ENCODE measurements at places on chromosomes 12 and 14.

DNA sequence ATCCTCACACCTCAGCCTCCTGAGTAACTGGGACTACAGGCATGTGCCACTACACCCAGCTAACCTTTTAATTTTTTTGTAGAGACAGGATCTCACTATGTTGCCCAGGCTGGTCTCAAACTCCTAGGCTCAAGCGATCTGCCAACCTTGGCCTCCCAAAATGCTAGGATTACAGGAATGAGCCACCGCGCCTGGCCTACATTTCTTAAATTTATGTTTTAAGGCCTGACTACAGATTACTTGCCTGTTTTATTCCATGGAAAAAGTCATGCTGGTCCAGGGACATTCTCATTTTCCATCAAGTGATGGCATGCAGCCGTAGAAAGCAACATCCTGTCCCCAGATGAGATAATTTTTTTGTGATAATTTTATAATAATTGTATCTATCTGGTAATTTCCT, 6.1 kb downstream of the CD9 start:
- no peak for DNase-seq

GRCh38 chr14:61479746-61480502, 158.5 kb downstream of the PRKCH start:
- no peak for DNase-seq

GRCh38 chr14:94066089-94066676, 14.8 kb downstream of the DDX24 start:
- no peak for DNase-seq

- DNase-seq = no peak
Observed at GRCh38 chr14:90759370-90760077, 56.7 kb downstream of the TTC7B start.

DNA sequence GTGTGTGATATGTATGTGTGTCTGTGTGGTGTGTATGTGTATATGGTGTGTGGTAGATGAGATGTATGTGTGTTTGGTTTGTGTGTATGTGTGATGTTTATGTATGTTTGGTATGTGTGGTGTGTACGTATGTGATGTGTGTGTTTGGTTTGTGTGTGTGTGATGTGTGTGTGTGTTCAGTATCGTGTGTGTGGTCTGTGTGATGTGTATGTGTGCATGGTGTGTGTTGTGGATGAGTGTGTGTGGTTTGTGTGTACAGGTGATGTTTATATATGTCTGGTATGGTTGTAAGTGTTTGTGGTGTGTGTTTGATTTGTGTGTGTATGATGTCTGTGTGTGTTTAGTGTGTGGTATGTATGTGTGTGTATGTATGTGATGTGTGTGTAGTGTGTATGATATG, 199.4 kb downstream of the SUDS3 start:
- DNase-seq = no peak
